ENCODE measurements at places on chromosomes 7 and 10. TPM values are rescaled to one million over a fixed set of nuclear protein-coding genes. Genes with fewer than 3 reads are reported as not detected.

GRCh38 chr7:44066494-44067063 lies 1.2 kb upstream of the PGAM2 start:
- no peaks in the 10 kb centered on the region for H3K27me3 ChIP-seq
- H3K4me3 ChIP-seq, result no peak overlapping the region
- H3K4me1 ChIP-seq, result peaks cover 29% of the 10 kb centered on the region
- H3K36me3 ChIP-seq, result peaks cover 8% of the 10 kb centered on the region
- H3K27ac ChIP-seq, result no peak overlapping the region
- DNase-seq, result no peak

DNA sequence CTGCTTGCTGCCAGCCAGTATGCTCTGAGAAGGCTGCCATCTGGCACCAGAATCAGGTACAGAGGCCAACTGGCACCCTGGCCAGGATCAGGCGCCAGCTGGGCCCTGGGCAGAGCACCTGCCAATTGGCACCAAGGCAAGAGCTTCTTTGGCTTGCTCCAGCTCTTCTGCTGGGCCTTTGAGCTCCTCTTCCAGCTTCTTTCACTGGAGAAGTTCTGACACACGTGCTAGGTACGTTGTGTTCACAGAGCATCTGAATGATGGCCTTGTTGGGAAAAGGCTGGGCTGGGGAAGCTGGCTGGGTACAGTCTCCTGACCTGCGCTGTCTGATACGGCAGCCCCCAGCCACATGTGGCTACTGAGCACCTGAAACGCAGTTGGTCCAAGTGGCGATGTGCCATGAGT lies 31.7 kb upstream of the OPALIN start:
- H3K4me1 ChIP-seq, result no peaks in the 10 kb centered on the region
- no peak for DNase-seq
- no peak overlapping the region for H3K4me3 ChIP-seq
- no peak overlapping the region for H3K27ac ChIP-seq

GRCh38 chr7:34145603-34146002 lies 240.3 kb downstream of the BMPER start:
- no peaks in the 10 kb centered on the region for H3K27me3 ChIP-seq
- no peak overlapping the region for H3K27ac ChIP-seq
- no peaks in the 10 kb centered on the region for H3K4me1 ChIP-seq
- no peak for DNase-seq
- H3K36me3 ChIP-seq, result no peaks in the 10 kb centered on the region

CUL1 gene
- total RNA-seq, result 31.0 TPM

DNA sequence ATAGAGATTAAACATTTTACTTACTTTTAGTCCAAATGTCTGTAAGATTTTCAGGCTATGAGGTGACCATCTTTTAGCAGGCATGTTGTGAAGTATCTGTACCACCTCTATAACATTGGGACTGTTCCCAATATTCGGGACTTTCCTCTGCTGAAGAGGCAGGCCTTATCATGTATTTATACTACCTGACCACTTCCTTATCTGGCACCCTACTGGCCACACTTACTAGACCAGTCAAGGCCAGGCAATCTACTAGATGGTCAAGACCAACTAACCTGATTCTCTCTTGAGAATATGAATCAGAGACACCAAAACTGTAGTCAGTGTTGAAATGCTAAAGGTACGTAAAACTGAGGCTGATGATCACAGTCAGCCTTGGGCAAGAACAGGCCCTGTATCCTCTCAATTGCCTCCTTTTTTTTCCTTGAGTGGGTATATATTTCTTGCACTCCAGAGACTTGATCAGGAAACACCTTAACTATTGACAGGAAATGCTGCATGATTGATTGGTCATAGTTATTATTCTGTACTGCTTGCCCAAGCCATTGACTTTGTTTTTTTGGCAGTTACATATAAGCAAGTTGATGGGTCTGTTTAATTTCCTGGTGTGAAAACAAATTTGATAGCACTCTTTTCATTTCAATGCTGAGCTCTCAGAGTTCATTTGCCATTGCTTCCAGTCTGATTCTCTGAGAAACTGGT lies 5.2 kb upstream of the PRKAR2B start:
- H3K4me1 ChIP-seq, result peaks cover 2% of the 10 kb centered on the region
- no peak overlapping the region for H3K4me3 ChIP-seq
- no peak overlapping the region for H3K27ac ChIP-seq
- no peaks in the 10 kb centered on the region for H3K27me3 ChIP-seq
